T-helper 1 cell (primary cell): ENCODE measurements at places on chromosomes 5 and 9.

DNA sequence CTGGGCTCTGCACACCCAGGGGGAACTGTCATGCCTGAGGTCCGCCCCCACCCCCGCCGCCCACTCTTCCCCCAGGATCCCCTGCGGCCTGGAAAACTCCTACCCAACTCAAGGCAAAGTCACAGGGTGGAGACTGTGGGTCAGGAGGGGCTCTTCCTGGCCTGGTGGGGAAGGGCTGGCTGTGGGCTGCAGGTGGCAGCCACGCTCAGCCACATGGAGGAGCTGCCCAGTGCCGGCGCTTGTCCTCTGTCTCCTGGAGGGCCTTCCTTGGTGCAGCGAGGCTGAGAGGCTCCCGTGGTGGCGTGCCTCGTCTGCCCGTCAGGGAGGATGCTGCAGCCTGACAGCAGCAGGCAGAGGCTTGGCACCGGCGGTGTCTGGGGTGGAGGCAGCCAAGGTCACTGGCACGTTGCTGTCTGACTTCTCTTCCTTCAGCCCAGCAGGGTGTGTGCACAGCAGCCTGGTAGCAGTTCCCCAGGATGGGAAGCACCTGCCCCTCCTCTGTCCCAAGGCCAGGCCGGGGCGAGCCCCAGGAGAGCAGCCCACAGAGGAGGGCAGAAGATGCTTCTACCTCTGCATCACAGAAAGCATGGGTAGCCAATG is 78.1 kb downstream of the ADAMTS2 start:
- DNase-seq, result no peak

DNA sequence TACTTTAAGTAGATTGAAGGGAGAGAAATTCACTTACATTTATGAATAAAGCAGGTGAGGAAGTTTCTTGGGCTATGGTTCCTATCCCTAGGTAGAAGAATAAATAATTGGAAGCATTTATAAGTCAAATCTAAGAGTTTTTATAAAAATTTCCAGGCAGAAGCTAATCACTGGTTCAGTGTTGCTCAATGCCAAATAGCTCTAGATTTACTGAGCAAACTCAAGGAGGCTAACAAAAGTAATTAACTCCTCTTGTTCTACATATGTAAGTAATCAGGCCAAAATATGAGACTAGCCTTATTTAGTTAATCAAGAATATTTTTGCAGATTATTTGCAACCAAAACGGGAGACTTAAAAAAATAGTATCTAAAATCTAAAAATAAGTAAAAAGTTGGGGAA is 472.3 kb downstream of the PLK2 start:
- DNase-seq, result no peak

GRCh38 chr5:3217771-3218495 is 377.7 kb upstream of the IRX1 start:
- no peak for DNase-seq

- no peak for DNase-seq
Observed at GRCh38 chr5:80302636-80303035, 17.2 kb upstream of the SPZ1 start.

- no peak for DNase-seq
Observed at GRCh38 chr9:6096821-6097220, 81.4 kb upstream of the RANBP6 start.

GRCh38 chr5:58259685-58260152 is 200.2 kb downstream of the PLK2 start:
- DNase-seq, result no peak

DNA sequence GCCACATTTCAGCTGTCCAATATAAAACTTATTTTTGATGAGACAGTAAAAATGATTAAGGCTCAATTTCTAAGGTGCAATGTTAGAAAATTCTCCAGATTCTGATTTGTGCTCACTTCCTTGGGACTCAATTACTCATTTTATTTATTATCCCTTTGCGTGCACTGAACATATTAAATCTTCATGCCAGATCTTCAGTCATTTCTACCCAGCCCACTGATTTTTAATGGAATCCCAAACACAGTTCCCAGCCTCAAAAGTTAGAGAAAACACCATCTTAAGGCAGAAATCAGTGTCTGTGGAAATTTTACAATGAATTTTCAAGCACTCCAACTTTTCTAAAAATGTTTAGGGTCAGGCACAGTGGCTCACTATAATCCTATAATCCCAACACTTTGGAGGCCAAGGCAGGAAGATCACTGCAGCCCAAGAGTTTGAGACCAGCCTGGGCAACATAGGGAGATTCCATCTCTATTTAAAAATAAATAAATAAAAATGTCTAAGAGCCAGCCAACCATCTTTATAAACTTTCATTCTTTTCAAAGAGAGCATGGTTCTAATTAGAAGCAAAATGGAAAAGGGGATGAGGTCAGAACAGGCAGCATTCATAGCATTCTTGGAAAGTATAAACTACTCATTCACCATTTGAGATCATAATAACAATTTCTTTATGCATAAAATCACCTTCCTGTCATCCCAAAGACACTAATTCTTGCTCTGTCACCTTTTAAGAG is 53.7 kb downstream of the TLE1 start:
- DNase-seq, result no peak

- no peak for DNase-seq
Observed at GRCh38 chr5:74155501-74155900, 485.0 kb downstream of the ENC1 start.

DNA sequence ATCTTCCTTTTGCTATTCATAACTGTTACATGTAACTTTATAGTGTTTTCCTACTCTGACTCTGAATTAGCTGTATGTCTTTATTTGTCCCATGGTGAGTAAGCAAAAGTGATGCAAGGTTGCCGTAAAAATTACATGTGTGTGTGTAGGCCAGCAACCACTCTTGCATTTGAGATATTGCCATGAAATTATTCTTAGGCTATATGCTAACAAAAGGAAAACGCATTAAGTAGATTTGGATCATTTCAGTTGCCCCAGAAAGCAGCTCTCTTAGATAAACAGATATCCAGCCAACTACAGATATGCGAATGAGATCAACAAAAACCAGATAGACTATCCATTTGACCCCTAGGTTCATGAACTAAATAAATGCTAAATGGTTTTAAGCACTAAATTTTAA is 73.6 kb downstream of the CYLC2 start:
- DNase-seq, result no peak

DNA sequence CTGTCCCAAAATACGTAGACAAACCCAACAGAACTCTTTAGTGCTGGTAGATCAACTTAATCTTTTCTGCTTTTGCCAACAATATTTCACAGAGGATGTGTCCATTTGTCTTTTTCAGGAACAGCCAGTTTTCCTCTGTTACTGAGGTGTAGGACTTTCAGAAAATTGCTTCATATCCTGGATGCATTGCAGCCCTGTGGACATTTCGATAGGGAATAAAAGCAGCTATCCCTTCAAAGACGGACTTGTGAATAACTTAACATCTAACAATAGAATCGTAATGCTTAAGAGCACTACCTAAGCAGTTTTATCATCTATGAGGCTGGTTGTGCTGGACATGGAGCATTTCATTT is 59.7 kb downstream of the PCSK1 start:
- no peak for DNase-seq

DNA sequence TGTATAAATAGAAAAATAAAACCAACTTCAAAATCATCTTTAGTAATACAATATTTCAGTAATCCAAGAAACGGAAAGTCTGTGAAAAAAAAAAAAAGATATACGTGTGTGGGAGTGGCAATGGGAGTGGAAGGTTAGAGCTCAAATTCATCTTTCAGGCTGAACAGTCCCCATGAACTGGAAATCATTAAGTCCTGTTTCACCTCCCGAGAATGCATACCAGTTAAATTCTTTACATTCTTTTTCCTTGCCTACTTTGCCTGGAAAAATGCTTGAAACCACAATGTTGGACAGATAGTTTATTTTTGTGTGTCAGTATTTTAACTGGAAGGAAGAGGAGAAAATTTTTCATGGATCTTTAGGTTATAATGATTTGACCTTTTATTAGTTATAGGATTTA is 166.8 kb downstream of the MUSK start:
- DNase-seq, result no peak

DNA sequence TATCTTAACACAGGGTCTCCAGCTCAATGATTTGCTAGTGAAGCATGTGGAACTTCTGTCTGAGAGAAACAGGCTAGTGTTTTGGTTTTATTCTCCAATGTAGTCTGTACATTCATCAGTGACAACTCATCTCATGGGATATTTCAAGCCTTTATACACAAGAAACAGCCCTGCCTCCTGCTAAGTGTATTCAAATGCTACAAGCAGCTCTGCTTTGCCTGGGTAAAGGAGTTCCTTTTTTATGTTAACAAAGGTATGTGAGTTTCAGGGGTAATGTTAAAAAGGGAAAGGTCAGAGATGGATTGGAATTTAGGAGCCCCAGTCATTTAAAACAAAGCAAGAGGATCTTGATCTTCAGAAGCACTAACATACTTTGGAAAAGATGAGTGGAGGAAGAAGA is 498.7 kb downstream of the ISL1 start:
- no peak for DNase-seq

GRCh38 chr5:158884827-158885518 is 214.7 kb downstream of the EBF1 start:
- no peak for DNase-seq
